ENCODE measurements at places on chromosomes 4 and X.

- no peak for DNase-seq
Observed at GRCh38 chr4:98505992-98506391, 152.4 kb downstream of the TSPAN5 start.

GRCh38 chr4:185735866-185736400 lies 76.1 kb downstream of the SORBS2 start:
- DNase-seq: no peak

- DNase-seq: peak; percentile 59
Observed at GRCh38 chr4:72567821-72568675, 973 bp downstream of the ADAMTS3 start.

DNA sequence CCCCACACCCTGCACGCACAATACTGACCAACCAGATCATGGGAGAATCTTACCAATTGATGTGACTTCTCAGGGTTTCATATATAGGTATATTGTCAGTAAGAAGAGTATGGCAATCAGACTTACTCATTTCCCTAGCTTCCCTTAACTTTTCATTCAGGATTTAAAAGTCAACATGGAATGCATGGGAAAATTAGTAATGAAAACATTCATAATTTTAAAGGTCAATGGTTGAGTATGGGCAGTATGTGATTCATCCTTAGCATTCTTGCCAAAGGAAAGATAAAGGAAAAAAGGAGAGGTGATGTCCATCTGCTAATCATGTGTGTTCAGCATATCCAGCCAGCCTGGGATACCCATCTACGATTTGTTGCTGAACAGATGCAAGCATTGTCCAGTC lies 4.0 kb downstream of the DIPK2B start:
- peak; percentile 3 for DNase-seq

- DNase-seq: no peak
Observed at GRCh38 chr4:92210906-92211305, 92.9 kb upstream of the GRID2 start.

GRCh38 chrX:153820601-153821000 lies 9.7 kb downstream of the PDZD4 start:
- DNase-seq: no peak
